ENCODE measurements at places on chromosomes 4 and X. TPM values are rescaled to one million over a fixed set of nuclear protein-coding genes. Genes with fewer than 3 reads are reported as not detected.

Gene ASB12
- total RNA-seq = not detected

Gene HOPX
- total RNA-seq = 0.14 TPM

Gene ABCD1
- total RNA-seq = 25.5 TPM

Gene WWC2
- total RNA-seq = 34.1 TPM

Gene TAF7L
- 0.59 TPM for total RNA-seq

Gene PAGE5
- total RNA-seq = not detected

Gene MTTP
- 0.30 TPM for total RNA-seq

Gene H2BW2
- not detected for total RNA-seq

Gene RIBC1
- total RNA-seq = 0.14 TPM

Gene TBC1D8B
- total RNA-seq = 36.2 TPM

Gene BTC
- under 0.01 TPM for total RNA-seq

Gene NUDT10
- 2.1 TPM for total RNA-seq

Gene SERPINA7
- total RNA-seq = not detected

Gene SULT1B1
- total RNA-seq = 0.59 TPM

Gene FAM53A
- total RNA-seq = 1.4 TPM

Gene SPARCL1
- total RNA-seq = not detected

Gene CENPVL1
- not detected for total RNA-seq

Gene ARMCX5
- total RNA-seq = 20.8 TPM

Gene MAGEC1
- not detected for total RNA-seq

Gene XKRX
- total RNA-seq = 0.14 TPM

Gene GPM6B
- total RNA-seq = not detected

Gene NXF2
- total RNA-seq = not detected

Gene RTL3
- 0.05 TPM for total RNA-seq

Gene DEFB131A
- not detected for total RNA-seq

Gene CFAP47
- total RNA-seq = not detected

Measured in smooth muscle cell of the umbilical artery (primary cell).